ENCODE measurements at places on chromosomes 7 and 10.
A peak's percentile ranks its signal among the peaks of the same experiment; 100 is the strongest.

DNA sequence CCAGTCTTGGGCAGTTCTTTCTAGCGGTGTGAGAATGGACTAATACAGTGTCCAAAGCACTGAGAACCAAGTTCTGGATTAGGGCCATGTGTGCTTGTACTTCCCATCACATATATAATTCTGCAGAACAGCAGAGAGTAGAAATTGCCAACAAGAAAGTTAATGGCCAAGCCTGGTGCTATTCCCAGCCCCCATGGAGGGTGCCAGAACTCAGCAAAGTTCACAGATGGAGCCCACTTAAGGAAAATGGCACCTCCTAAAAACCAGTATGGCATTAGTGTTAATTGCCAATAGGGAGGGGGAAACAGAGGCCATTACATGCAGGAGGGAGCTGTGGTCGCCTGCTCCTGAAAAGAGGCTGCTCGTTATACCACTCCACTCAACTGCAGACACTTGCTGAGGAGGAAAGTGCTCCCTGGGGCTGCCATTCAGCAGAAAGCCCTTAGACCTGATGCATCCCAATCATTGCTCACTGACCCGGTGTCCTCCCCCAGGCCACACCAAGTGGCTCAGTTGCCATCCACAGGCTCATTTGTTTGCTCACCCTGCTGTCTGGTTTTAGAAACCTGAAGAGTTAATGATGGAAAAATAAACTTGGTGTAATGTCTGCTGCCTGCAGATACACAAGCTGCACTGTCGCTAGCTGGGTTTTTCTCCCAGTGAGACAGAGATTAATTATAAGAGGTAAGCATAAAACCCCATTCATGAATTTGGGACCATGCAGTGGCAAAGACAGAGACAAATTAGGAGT is 280.6 kb downstream of the GFRA1 start:
- no peak for DNase-seq

DNA sequence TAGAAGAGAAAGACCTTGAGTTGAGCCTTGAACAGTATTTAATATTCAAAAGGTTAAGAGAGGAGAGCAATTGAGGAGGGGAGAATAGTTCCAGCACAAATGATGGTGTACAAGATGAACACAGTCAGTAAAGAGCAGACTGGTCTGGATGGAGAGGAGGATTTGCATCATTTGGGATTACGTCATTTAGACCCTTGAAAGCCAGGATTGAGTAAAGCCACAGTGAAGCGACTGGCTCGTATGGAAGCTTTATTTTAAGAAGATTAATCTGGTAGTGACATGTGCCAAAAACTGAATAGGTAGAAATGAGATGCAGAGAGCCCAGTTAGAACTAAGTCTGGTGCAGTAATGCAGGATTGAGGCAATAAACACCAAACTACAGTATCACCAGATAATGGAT is 52.6 kb downstream of the TRUB1 start:
- DNase-seq, result no peak

DNA sequence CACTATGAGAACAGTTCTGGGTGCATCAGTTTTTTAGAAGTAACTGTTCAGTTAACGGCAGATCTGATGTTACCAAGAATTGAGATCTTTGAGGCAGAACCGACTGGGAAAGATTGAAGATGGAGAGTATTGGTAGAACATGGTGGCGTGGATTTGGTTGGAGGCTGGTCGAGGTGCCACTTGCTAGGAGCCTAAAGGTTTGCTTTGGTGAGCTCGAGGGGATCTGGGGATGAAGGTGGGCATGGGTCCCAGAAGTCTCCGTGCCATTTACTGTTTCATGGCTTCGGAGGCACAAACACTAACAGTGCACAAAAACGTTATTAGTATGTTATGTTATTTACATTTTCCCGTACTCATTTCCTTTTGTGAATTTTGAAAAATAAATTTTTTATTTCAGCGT is 81.4 kb downstream of the ADCY1 start:
- DNase-seq, result no peak

- no peak for DNase-seq
These were observed 23.4 kb upstream of the GSAP start for GRCh38 chr7:77439572-77439971.

GRCh38 chr7:91517201-91517785 is 253.1 kb downstream of the FZD1 start:
- DNase-seq, result no peak

- DNase-seq, result no peak
These were observed 207.7 kb upstream of the ADCY1 start for GRCh38 chr7:45366475-45366874.

- DNase-seq, result no peak
These were observed 339.2 kb downstream of the DNAJB6 start for GRCh38 chr7:157676001-157676400.

GRCh38 chr7:14759785-14760184 is 142.8 kb downstream of the DGKB start:
- DNase-seq, result no peak

- no peak for DNase-seq
These were observed 200.1 kb downstream of the SDHAF3 start for GRCh38 chr7:97317575-97317974.

DNA sequence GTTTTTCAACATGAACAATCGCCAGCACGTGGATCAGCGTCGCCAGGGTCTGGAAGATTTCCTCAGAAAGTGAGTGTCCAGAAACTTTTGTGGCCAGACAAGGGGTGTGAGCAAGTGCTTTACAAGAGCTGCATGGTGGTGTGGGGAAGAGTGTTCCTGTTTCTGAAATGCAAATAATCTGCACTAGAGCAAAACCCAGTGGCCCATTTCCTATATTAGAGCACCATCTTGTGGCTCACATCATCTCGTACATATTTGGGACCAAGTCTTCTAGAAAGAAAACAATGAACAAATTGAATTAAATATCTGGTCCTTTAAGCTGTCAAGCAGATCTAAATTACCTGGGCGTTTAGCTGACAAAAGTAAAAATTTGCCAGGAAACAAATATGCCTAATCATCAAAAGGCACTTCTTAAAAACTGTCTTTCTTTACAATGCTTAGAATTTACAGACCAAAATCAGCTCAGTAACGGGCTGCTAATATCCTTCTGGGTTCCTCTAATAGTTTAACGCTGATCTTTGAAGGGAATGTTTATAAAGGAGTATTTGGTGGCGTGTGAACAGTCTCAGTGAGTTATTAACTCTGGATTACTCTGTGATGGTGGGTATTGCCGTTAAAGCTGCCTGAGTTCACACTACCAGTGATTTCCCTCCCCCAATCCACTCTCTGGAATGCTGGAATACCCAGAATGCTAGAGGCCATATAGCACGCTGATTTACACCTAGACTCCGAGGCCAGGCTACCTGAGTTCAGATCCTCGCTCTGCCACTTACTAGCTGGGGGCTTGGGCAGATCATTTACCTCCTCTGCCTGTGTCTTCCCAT is 73.6 kb downstream of the SNX10 start:
- no peak for DNase-seq

GRCh38 chr7:8390262-8390626 is 43.2 kb upstream of the NXPH1 start:
- DNase-seq, result no peak

GRCh38 chr7:159215076-159215475 is 70.4 kb upstream of the VIPR2 start:
- no peak for DNase-seq

DNA sequence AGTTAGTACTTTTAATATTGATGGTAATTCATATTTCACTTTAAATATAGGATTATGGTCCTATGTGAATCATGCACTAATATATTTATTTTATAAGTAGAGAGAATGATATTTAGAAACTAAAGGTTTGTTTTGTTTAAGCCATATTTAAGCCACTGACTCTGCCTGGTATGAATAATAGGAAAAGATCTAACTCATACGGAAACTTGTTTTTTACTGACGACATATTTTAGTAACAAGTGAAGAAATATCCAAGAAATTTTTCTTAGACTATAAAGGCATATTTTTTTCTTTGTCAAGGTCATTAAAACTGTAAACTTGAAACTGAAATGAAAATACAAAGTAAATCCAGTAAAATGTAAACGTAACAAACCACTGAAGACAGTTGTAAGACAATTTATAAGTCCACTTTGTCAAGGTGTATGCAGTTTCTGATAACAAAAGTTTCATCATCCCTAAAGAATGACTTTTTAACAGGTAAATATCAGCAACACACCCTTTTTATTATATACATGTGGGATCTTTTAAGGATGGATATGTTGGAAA is 147.1 kb downstream of the PHF14 start:
- no peak for DNase-seq

- DNase-seq, result no peak
These were observed 247.8 kb downstream of the SDK1 start for GRCh38 chr7:3548815-3549214.

DNA sequence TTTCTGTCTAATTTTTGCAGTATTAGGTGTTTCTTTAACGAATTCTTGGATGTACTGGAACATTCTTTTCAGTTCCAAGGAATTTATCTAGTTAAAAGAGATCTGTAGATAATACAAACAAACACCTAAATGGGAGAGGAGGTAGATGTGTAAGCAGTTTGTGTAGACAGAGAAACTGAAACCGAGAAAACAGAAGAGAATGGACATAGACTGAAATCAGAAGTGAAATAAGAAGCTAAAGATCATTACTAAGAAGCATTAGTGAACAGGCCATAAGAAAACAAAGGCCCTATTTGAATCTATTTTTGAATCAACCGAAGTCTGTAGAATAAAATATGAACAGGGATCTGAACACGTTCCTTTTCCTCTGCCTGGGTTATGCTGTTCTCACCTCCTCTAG is 26.5 kb upstream of the TMEM229A start:
- DNase-seq, result no peak

DNA sequence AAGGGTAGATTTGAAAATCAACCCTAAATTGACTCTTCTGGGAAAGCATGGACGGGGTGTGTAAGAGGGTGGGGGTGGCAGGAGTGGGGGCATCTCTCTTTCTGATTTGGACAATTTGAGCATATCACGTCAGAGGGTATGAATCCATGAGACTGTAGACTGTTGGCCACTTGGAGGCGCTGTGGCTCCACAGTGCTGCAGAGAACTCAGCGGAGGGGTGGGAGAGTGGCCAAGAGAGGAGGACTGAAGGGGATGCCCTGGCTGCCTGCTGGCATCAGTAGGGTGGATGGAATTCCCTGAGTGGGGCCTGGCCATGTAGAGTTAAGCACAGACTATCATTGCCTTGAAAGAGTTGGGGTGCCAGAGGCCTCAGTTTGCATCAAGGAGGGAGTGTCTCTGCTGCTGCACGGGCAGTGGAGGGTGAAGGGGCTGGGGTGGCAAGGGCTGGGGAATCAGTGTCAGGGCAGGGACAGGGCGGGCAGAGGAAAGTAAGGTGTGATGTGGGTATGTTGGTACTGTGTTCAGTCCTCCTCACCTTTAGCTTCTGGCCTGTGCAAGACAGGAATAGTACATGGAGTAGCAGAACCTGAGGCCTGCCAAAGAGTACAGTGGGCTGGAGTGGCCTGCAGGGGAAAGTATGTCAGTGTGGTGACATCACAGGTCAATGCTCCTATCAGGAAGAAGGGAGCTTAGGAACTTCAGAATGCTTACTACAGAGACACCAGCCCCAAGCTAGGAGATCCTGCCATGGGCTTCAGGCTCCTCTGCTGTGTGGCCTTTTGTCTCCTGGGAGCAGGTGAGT is 133.5 kb upstream of the PRSS58 start:
- DNase-seq, result peak; percentile 24
